ENCODE measurements at places on chromosomes 12 and 14. TPM values are rescaled to one million over a fixed set of nuclear protein-coding genes. Genes with fewer than 3 reads are reported as not detected.

GRCh38 chr12:65081496-65081895 is 39.6 kb downstream of the WIF1 start:
- no peak for DNase-seq

GRCh38 chr12:111361717-111362576 is 6.9 kb downstream of the PHETA1 start:
- no peak for DNase-seq

- DNase-seq, result no peak
Measured at GRCh38 chr14:94019329-94019728, 6.8 kb upstream of the OTUB2 start.

DNA sequence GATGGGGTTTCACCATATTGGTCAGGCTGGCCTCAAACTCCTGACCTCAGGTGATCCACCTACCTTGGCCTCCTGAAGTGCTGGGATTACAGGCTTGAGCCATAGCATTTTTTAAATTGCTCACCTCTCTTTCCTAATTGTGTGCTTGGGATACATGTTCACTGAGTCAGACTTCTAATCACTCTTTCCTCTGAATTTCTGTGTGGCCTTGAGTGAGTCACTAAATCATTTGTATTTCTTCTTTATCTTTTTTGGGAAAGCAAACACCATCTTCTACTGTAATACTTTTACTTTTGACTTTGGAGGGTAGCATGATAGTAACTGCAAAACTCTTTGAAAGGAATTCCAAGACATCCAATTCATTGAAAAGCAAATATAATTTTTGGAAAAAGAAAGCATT is 60.8 kb downstream of the FLRT2 start:
- peak; percentile 55 for DNase-seq

The POTEG gene
- not detected for polyA plus RNA-seq

DNA sequence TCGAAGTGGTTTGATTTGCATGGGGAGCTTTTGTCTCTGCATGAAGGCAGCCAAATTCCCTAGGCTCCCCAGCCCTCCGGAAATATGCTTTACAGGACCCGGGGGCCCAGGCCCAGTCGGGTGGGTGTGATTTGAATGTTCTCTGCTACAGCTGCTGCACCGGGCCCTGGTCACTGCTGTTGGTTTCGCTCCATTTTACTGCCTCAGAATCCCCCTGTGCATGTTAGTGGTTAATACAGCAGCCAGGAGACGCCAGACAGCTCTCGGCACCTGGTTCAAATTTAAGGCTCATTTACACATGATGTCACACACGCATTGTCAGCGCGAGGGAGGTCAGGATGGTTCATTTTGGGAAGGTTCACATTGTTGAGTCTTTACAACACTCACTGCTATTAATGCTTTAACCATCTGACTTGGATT is 99.6 kb downstream of the SLC38A6 start:
- DNase-seq, result peak; percentile 83
